IMR-90 (cell line): ENCODE measurements at places on chromosomes 12 and 14. TPM values are rescaled to one million over a fixed set of nuclear protein-coding genes. Genes with fewer than 3 reads are reported as not detected.

The PTGER2 gene
- total RNA-seq: 24.7 and 33.6 TPM in 2 replicates

The PSEN1 gene
- 62.7 and 66.4 TPM in 2 replicates for total RNA-seq

The DNAI7 gene
- under 0.01 and 0.28 TPM in 2 replicates for total RNA-seq

The SIRT4 gene
- total RNA-seq: 0.83 and 2.0 TPM in 2 replicates

The PIK3C2G gene
- not detected in 2 replicates for total RNA-seq

The ATG14 gene
- total RNA-seq: 12.4 and 13.3 TPM in 2 replicates

The FOXG1 gene
- not detected in 2 replicates for total RNA-seq

The C12orf75 gene
- 145 and 216 TPM in 2 replicates for total RNA-seq

The IFI27L1 gene
- 10.8 and 13.3 TPM in 2 replicates for total RNA-seq

The MUCL1 gene
- not detected in 2 replicates for total RNA-seq

The PLBD1 gene
- total RNA-seq: under 0.01 TPM in 1 of 2 replicates, not detected in the other

DNA sequence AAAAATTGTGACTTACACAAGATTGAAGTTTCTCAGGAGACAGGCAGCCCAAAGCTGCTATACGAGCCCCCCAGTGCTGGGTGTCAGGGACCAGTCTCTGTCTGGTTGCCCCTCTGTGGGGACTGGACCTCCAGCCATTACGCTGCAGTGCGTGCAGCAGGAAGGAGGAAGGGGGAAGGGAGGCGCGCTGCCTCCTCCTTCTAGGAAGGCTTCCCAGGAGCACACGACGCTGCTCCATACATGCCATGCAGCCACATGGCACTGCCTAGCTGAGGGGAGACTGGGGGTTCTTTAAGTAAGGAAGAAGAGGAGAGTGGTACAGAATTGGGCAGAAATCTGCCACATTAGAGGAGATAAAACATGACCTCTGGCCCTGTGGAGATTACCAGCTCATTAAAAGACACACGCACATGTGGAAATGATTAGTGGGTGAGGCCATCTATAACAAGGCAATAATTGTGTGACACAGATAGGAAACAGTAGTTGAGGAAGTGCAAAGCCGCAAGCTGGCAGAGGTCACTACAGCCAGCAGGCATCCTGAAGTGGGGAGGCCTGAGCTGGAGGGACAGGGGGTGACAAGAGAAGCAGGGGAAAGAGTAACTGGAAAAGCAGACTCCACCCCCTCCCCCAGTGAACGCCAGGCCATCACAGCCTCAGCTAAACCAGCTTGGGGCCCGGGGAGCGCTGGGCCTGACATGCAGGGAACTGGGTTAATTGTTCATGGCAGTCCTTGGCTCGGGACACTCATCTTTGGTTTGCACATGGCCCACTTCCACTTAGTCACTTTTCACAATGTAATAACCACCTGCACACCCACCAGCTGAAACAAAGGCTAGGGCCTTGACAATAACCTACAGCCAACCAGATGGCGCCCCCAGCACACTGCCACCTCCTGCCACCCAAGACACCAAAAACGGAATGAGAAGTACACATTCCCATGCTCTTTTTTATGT lies 39.6 kb downstream of the CCDC88C start:
- DNase-seq: no peak

DNA sequence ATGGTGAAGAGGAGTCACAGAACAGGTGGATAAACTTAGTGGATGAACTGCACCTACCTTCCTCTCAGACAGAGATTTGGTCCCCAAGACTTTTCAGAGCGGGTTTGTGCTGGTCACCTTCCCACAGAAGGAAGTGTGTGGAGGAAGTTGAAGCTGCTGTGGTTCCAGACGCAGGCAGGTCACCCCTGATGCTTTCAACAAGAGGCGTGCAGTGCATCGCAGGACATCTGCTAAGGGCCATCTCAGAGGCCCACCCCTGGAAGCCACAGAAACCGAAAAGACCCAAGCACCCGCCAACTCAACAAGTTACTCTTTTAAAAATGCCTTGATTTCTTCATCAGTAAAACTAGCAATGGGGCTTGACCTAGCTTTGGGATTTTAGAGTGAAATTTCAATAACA lies 1.0 kb upstream of the GPX2 start:
- DNase-seq: no peak

DNA sequence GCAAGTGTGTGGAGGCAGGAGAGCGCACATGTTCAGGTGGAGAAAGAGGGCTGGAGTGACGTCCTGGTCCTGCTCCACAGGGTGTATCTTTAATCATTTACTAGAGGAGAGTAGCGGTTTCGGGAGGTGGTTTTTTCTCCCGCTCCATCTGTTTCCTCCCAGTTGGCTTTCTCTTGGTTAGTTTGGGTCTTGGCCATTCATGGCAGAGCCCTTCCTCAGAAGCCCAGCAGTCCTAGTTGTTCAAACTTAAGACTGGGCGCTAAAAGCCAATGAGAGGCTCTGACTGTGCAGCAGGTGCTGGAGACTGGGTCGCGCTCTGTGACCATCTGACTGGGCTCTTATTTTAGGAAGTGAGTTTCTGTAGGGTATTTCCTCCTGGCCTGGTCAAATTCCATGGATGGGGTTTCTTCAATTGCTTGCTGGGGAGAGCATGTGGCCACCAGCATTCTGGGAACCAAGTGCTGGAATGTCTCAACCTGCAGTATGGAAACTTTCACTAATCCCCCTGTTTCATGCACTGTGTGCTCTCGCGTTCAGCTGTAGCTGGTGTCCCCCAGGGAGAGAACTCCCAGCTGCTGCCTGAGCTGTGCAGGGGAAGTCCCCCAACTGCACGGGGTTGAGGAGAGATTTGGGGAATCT lies 27.4 kb upstream of the TSPAN9 start:
- no peak for DNase-seq

GRCh38 chr12:104865080-104865479 lies 93.0 kb downstream of the SLC41A2 start:
- no peak for DNase-seq

GRCh38 chr12:59119676-59120075 lies 199.4 kb upstream of the LRIG3 start:
- peak; percentile 39 for DNase-seq

- no peak for DNase-seq
These were observed 14.4 kb upstream of the POLR3B start for GRCh38 chr12:106343214-106343528.

GRCh38 chr14:43161477-43161876 lies 1345.6 kb downstream of the FSCB start:
- DNase-seq: no peak

- DNase-seq: no peak
These were observed 785 bp upstream of the LHX5 start for GRCh38 chr12:113472191-113473121.

DNA sequence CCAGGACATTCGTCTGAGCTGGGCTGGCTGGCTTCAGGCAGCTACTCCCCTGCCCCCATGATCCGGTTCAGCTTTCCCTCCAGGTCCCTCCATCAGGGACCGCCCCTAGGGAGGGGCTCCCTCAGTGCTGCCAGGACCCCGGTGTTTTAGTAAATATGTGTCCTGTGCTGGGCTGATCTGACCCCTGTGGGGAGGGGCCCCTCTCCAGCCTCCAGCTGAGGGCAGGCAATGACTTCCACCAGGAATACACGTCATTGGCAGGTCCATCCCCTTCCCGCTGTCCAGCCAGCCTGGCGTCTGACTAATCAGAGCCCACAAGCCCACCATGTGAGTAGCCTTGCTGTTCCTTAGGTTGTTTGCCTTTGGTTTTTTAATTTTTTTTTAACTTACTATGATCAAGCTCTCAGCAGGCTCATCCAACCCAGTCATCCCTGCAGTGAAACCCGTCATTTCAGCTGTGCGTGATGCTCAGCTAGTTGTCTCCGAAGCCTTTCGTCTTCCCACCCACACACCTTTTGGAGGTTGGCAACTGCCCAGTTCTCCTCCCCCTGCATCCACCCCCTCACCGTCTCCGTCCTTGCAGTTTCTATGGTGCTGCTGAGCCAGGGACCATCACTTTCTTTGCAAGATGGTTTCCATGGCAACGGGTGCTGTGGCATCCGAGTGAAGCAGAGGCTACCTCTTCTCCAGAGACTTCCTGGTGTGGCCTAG lies 16.0 kb upstream of the SERPINA4 start:
- no peak for DNase-seq

DNA sequence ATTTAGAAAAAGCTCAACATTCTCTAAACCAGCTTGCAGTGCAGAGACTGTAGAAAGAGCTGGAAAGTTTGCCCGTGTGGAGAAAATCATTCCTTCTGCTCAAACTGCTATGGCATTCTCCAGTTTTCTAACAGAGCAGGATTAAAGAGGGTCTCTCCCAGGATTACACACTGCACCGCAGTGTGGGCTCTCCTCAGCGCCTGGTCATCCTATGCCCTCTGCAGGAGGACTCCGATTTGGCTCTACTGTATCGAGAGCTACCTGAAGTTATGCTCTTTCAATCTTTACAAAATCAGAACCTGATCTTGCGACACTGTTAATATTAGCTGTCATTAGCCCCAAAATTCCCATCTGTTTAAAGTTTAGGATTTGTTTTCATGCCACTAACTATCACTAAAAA lies 33.0 kb downstream of the BHLHE41 start:
- no peak for DNase-seq

- DNase-seq: no peak
These were observed 293.1 kb upstream of the FKBP4 start for GRCh38 chr12:2501464-2502191.

DNA sequence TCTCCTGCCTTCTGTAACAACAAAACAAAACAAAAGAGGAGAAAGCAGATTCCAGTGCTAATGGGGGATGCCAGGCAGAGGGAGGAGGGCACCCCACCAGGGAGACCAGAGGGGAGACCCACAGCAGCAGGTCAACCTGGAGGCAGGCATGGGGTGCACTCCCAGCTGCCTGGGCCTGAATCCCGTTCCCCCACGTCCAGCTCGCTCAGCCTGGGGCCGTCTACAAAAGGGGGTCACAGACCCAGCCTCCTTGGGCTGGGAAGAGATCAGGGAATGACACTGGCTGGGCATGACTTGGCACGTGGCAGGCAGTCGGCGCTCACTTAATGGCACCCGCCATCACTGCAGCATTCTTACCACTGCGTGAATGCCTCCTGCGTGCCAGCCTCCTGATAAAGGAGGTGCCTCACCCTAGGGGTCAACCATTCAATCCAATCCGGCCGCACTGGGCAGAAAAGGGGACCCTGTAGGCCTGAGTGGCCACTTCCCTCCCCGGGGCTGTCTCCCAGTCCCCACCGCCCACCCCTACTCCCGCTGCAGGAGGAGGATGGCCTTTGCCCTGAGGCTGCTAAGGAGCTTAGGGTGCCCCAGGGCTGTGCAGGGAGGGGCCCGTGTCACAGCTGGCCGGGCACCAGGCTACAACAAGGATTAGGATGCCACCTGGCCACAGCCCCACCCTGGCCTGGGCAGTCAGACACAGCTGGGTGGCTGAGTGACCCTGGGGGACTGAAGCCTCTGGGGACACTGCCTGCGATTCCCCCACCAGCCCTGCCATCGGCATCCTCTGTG lies 87.5 kb downstream of the NCOR2 start:
- no peak for DNase-seq

DNA sequence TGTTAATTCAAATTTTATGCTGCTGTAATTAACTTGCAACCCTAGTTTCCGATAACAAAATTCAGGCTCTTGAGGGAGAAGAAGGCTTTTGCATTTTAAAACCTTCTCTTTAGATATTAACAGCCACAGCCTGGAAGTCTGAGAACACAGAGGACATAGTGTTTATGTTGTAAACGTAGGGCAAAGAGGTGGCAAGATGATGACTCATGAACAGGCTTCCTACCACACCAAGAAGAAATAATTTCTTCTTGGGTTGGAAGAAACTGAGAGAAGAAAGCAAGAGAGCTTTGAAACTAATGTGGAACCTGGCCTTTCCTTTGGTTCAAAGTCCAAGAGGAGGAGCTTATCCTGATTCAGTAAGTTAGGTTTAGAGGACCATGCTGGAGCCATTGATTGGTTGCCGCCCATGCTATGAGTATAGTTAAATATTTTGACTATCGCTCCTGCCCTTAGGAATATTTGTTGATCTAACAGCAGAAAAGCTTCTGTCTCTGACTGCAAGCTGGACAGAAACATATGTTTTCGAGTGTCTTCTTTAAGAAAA lies 31.8 kb downstream of the CCDC198 start:
- no peak for DNase-seq

GRCh38 chr12:51980051-51980808 lies 26.5 kb upstream of the TAMALIN start:
- DNase-seq: peak; percentile 63

GRCh38 chr12:59594943-59595500 lies 807 bp upstream of the SLC16A7 start:
- no peak for DNase-seq

- DNase-seq: peak; percentile 24
These were observed 109.5 kb downstream of the ZFP36L1 start for GRCh38 chr14:68683326-68683725.

- DNase-seq: peak; percentile 92
These were observed 107.3 kb downstream of the PPP2R5E start for GRCh38 chr14:63435838-63436237.

DNA sequence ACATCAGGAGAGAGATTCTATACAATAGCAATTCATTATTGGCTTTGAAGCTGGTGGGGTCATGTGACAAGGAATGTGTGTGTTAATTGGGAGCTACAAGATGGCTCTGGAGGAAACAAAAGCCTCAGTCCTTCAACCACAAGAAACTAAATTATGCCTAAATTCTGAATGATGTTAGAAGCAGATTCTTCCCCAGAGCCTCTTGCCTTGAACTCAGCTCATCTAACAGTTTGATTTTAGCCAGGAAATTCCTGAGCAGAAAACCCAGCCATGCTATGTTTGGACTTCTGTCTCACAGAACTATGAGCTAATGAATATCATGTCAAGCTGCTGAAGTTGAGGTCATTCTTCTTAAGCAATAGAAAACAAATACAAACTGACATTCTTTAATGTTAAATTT lies 274.7 kb downstream of the SLC6A15 start:
- peak; percentile 45 for DNase-seq

GRCh38 chr12:18723752-18724151 lies 14.1 kb downstream of the PLCZ1 start:
- peak; percentile 93 for DNase-seq

GRCh38 chr12:3202734-3203446 lies 125.7 kb downstream of the TSPAN9 start:
- DNase-seq: peak; percentile 34

DNA sequence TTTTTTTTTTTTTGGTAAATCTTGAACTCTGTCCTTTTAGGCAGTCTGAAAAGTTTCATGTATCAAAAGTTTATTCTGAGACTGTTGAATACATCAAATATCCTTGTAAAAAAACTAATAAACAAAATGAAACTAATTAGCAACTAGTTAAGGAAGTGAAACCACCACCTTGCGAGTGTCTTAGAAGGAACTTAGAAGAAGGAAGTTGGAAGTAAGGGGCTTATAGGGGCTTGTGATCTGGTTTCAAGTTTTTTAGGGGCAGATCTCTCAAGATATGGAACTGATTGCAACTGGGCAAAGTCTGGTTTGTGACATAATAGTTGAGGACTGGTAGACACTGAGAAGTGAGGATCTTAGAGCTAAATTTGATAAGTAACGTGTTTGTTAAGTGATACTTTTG lies 748.8 kb downstream of the C12orf50 start:
- DNase-seq: no peak

GRCh38 chr12:8648576-8649205 lies 13.9 kb downstream of the MFAP5 start:
- no peak for DNase-seq

GRCh38 chr12:770479-770878 lies 18.1 kb downstream of the WNK1 start:
- no peak for DNase-seq

DNA sequence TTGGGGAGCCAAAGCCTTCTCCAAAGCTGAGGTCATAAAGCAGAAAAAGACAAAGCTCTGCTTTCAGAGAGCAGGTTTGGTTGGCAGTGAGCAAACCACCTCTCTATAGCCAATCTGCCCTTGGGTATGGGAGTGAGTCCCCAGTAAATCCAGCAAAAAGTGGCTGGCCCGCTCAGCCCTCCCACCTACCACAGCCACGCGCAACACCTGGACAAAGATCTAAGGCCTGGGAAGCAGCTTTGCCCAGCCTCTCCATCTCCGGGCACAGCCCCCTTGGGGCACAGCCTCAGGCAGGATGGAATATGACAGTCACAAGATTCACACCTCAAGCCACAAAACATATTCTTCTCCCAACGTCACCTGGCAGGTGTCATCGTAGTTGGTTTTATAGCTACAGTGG lies 211.7 kb upstream of the EEA1 start:
- no peak for DNase-seq
